ENCODE measurements at places on chromosomes 16 and 17.

DNA sequence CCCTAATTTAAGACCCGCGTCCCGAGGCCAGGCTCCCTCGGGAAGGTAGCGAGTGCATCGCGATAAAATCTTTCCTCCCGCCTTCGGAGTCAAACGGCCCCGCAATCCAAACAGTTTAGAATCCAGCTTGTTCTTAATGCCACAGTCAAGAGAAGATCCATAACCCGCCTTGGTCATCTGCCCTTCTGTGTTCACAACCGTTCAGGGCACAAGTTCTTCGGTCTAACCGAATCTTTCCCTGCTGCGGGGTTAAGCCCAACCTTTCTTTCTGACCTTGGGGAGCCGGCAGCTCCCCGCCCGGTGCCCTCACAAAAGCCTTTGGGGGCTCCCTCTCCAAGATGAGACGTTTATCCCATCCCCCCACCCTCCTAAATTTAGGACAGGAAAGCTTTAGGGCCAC, 30.3 kb downstream of the CPSF4L start:
- DNase-seq, result no peak

DNA sequence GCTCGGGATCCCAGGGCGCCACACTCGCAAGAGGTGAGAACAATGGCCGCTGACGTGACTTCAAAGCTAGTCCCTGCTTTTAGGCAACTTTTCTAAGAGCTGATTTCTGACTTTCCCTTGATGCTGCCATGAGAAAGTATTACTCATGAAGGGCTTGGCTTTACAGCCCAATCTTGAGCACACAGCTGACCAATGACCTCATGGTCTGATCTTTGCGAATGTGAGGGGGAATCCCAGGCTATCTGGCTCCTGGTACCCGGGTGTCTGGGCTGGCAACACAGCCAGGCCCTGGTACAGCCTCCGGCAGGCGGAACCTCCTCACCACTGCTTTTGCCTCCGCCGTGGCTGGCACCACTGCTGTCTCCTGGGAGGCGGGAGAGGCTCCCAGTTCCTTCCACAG, 17.5 kb downstream of the NDUFAF8 start:
- DNase-seq, result no peak

- no peak for DNase-seq
These were observed 10.4 kb downstream of the KPNB1 start for GRCh38 chr17:47660064-47660492.

DNA sequence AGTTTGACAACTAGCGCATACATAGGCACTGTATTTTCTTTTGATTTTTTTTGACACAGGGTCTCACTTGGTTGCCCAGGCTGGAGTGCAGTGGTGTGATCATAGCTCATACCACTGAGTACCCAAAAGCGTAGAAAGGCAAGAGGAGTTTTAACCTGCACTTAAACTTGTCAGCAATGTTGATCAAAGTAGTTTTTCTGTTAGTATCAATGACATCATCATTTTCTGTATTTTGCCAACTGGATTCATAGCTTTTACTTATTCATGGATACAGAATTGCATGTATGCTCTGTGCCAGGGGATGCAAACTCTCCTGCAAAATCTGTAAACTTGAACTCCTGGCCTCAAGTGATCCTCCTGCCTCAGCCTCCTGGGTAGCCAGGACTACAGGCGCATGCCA, 55.9 kb upstream of the ATP2A3 start:
- no peak for DNase-seq

DNA sequence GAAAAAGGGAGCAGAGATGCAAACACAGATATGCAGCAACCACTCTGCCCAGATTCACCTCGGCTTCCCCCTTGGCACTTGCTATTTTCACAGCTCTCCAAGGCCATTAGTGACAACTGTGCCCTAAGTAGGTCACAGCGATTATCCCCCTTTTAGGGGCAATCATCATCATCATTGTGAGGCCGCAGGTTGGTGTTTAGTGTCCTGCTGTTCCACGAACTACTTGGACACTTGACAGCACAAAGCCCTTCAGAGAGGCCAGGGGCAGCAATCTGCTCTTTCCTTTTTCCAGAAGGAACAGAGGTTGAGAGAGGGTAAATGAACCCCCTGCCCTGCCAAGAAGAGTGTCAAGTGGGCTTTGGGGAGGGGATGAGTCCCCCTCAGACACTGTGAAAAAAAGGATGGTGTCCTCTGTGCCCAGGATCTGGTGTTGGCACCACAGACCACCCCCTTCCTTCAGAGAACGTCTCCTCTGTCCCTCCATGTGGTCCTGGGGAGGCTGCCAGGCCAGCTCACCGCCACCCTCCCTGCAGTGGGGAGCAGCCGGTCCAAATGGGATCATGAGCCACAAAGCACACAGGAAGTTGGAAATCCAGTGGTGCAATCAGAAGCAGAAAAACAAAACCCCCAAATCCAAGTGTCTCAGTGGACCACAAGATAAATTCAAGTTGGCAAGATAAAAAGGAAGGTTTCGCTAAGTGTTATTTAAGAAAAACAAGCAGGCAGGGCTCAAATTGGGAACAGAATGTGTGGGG, 78.4 kb upstream of the MED9 start:
- no peak for DNase-seq

DNA sequence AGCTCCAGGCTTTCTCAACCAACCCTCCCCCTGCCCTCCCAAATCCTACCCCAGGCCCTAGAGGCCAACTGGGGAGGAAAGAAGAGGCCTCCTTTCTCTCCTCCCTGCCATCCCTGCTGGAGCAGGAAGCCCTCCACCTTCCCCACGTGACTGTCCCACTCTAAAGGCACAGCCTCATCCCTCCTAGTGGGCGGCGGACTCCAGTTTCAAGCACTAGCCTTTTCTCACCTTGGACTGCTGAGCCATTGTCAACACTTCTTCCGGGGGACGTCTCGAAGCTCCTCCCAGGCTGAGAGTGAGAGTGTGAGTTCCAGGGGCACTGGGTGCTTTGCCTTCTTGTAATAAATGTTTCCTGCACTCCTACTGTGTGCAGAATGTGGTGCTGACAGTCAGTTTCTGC, 21.4 kb upstream of the IRX6 start:
- DNase-seq, result no peak

DNA sequence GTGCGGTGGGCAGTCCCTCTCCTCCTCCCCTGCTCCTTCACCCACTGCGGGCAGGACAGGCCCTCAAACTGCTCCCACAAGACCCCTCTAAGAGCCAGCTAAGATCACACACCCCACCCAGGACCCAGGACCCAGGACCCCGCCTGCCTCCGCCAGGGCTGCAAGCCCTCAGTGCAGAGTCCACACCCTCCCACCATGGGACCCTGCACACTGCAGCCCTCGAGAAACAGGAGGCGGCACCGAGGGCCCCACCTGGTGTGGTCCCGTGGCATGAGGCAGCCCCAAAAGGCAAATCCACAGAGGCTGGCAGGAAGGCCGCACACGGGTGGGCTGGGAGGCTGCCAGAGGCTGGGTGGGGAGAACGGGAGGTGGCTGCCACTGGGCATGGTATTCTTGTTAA, 94.7 kb downstream of the ENGASE start:
- no peak for DNase-seq

- DNase-seq, result no peak
These were observed 20.2 kb downstream of the TSPOAP1 start for GRCh38 chr17:58308173-58308984.

DNA sequence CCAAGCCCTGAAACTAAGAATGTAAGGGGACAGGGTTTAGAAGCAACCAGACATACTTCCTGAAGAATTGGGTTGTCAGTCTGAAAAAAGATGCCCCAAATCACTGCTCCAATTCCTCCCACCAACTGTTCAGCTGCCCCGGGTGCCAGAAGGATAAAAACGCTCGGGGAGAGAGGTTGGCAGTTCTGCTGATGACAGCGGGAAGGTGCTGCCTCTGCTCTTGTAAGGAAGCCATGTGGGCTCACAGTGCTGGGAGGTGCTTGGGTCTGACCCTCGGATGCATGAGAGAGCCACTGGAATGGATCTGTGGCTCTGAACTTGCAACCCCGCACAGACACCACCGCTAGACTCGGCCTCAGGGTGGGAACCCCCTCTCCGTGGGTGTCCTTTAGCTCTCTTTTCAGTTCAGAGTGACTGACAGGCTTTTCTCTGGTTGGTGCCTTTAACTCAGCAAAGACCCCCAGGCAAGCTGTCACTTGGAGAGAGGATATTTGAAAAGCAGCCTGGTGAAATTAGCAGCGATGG, 364.8 kb upstream of the RBFOX1 start:
- DNase-seq, result no peak

DNA sequence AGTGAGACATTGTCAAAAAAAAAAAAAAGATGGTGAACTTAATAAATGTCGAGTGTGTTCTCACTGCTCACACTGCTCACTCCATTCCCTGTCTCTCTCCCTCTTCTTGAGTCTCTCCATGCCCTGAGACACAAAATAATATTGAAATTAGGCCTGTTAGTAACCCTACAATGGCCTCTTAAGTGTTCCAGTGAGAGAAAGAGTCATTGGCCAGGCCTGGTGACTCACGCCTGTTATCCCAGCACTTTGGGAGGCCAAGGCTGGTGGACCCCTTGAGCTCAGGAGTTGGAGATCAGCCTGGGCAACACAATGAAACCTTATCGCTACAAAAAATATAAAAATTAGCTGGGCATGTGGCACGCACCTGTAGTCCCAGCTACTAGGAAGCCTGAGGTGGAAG, 16.2 kb upstream of the CSF3 start:
- DNase-seq, result no peak

GRCh38 chr17:78905541-78905940, 2.5 kb upstream of the CEP295NL start:
- DNase-seq, result no peak

- DNase-seq, result no peak
These were observed 32.4 kb downstream of the CLTC start for GRCh38 chr17:59652119-59652518.

DNA sequence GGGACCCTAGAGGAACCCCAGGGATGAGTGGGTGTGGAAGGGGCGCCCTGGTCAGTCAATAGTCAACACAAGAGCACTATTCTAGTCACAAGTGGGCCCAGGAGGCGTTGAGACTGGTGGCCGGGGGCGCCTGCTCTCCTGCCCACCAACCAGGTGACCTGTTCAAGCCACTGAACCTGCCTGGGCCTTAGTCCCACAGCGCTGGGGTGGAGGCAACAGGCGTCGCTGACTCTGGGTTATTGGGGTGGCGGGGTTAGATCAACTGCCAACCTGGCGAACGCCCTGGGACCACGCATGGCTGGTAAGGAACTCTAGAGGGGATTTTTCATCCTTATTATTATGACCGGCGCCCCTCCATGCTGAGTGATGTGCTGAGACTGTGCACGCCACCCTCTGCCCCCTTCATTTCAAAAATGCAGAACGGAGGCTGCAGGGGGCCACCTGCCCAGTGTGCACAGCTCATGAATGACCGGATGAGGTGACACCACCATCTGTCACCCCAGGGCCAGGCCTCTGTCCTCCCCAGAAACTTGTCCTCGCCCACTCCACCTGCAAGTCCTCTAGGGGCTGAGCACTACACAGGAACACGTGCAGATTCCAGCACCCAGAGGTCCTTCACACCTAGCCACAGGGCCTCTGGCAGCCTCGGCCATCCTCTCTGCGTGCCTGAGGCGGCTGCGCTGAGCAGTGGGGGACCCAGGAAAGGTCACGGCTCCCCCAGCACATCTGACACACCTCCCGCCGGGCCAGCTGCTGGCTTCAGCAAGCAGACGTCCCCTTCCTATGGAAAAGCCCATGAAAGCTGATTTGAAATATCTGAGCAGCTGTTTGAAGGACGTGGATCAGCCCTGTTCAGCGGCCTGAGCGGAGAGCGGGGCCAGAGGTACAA, 51.6 kb upstream of the DNAH17 start:
- DNase-seq, result no peak

- DNase-seq, result no peak
These were observed 137.8 kb downstream of the AIPL1 start for GRCh38 chr17:6297119-6297518.

DNA sequence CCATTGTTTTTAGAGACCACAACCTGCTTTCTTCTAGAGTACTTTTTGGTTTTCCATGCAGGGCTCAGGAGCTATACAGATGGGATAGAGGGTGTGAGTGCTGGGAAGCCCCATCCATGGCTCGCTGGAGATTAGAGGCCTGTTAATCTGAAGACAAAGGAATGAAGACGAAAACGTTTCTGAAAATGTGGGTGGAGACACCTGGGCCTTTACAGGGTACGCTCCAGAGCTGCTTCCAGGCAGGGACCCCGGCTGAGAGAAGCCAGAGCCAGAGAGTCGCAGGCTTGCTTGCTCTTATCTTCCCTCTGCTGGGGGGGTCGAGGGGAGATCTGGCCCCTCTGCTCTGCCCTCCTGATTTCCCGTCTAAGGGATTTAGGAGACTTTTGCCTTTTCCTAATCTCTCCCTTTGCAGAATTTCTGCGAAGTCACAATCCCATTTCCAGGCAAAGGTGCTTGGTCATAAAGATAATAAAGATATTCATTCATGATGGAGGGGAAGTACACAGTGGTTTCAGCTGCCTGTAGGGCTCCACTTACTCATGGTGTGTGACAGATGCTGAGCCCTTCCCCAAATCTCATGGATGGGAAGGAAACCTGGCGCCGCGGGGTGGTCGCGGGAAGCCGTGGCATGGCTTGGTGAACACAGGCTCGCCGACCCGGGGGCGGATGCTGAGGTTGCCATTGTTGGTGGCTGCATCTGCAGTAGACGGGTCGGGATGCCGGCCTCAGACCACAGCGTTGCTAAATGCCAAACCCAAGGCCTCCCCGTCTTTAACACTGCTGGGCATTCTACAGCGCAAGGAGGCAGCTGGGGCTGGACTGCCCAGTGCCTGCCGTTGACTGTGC, 4.8 kb upstream of the SOCS3 start:
- DNase-seq, result no peak

- DNase-seq, result no peak
These were observed 52.6 kb downstream of the PIGL start for GRCh38 chr17:16269658-16270057.

DNA sequence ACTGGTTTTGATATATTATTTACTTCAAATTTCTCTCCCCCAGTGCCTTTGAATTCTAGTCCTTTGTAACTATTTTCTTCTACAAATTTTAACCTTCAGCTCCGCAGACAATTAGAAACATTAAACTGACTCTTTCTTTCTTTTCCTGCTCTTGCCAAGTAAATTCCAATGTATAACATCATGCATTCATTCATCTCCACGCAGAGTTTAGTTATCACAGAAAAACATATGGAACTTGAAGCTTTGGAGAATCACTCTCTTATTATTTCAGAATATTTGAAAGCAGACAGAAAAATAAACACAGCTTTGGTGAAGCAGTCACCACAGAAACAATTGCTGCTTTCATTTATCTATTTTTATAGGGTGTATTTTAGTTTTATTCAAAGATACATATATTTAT, 778.7 kb upstream of the CDH8 start:
- DNase-seq, result no peak
